Astrocyte of the hippocampus (primary cell): ENCODE measurements at places on chromosomes 13 and 19.

DNA sequence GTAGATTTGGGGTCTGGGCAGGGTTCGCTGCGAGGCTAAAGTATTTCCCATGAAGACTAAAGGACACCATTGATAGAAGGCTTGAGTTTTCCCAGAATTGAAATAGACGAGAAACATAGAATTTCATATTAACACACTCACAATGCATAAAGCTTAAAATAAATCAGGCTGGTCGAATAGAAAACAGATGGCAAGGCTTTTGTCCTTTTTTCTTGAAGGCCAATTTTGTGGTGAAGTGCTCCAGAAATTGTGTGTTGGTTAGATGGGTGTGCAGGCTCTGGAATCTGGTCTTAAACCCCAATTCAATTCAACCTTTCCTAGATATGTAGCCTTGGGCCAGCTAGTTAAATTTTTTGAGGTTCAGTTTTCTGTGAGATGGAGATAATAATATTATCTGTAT, 56.9 kb upstream of the LRCH1 start:
- no peak for DNase-seq

DNA sequence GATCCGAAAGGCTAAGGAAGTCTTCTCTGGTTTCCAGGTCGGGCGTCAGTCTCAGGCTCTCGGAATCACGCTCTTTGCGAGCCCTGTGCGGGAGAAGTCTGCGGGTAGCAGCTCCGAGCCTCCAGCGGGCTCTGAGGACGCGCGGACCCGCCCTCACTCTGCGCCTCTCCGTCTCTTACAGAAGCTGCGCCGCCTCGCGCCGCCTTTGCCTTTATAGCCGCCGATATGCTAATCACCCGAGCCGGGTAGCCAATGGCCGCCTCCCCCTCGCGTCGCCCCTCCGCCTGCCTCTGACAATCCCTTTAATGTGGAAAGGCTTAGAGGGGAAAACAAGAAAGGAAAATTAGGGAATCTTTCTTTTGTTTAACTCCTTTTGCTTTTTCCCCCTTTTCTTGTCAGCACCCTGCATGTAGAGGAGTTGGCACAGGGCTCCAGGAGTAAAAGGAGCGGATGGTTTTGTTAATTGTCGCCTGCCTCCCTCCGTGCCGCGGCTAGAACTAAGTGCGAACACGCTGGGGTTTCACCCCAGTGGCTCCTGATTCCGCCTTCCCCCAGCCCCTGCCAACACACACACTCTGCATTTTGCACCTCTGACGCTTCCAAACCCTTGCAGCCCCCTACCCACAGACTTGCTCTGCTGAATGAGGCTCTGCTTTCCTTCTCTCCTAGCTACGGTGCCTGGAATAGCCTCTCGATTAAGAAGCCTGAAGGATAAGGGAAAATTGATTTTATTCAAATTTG, at the start of gene PCDH8:
Gene PCDH8, minus strand, starts transcription at position 186 of the 741 bp plus-strand sequence. CDS start 204 bp downstream, outside the sequence.
- DNase-seq, result peak; percentile 55

DNA sequence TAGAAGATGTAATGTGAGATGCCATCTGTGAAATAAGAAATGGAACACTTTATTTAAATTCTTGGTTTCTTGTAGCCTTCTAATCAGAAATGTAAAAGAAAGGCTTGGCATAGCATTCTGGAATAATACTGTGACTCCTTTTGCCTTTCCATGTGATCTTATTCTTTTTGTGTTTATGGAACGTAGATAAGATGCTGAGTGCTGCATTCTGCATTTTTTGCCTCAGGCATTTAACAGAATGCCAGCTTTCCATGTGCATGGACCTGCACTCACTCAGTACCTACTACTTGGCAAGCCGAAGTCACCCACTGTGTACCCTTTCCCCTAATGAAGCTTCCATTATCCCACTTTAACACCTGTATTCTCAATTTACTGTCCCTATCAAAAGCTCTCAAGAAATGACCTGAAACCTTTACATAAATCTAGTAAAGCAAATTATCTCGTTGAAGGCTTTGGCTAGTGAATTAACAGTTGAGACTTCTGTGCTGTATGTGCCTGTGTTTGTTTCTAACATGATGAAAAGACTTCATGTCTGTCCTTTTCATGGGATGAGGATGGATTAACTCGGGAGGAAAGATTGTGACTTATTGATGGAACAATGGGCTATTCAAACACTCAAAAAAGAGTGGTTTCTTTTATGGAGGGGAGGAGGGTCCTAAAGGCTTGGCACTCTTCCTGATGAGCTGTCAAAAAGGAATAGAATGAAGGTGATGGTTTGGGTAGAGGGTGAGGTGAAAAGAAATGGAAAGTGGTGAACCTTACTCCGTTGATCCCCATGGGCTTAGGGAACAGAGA, 44.7 kb upstream of the FRY start:
- no peak for DNase-seq

DNA sequence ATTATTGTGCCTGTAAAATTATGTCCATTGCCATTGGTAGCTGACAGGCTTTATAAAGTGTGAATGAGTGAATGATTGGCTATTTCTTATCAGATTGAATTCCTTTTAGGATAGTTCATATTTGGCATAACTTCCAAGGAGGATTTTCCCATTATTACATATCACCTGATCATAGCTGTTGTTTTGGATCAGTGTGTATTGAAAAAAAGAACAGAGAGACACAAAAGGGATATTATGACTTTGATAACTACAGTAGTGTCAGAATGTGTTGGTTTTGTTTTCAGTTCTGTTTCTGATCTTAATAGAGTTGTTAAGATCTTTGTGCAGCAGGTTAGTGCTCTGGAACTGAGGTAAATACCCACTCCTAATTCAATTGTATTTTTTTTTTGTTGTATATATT, 103.8 kb downstream of the LRCH1 start:
- DNase-seq, result no peak

DNA sequence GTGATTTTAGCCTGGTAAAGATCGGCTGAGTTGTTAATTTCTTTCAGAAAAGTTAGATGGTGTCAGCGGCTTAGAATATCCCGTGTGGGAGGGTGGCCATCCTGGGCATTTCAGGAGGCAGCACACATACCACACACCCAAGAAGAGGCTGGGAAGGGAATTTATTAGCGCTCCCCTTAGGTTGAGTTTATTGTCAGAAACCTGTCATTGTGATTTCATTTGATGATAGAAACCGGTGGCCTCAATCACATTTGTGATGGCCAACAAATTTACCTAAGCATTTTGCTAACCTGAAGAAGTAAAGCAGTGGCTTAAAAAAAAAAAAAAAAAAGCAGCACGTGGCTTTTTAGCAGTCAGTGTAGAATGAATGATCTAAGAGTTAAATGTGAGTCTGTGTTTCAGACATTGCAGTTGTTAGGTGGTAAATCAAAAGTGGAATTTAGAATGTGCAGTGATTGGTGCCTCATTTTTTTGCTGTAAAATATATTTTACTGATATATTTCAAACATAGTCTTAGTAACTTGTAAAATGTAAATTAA, 2.7 kb downstream of the SIPA1L3 start:
- DNase-seq, result no peak

DNA sequence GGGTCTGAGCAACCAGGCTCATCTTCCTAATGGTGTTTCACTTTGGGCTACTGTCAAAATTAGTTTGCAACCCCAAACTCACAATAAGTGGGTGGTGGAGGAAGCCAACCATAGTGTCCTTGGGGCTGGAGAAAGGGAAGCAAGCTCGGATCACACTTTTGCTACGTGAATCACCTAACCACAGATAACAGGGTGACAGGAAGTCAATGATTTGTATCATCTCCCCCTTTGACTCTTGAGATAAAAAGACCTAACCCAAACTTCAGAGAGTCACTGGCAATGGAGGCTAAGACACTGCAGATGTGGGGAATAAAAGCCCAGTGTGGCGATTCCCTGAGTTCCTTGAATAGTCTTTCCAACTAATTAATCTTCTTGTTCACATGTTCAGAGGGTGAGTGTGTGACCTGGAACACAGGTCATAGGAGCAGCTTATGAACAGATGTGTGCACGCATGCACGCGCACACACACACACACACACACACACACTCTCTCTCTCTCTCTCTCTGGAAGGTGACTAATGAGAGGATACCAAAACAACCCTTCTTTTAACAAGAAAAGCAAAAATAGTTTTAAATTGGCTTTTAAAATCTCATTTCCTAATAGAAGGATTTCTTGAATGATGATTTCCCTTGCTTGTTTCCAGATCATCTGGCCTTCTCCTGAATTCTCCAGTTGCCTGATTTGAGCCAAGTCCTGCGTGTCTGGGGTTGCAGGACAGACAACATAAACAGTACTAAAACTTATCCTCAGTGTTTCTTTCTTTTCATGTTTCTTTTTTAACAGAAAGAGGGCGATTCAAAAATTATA, 21.2 kb upstream of the DOCK9 start:
- DNase-seq, result no peak

GRCh38 chr13:60261432-60262351, 98.0 kb upstream of the DIAPH3 start:
- no peak for DNase-seq

GRCh38 chr19:12880551-12881171, 588 bp downstream of the DNASE2 start:
- DNase-seq, result peak; percentile 43

DNA sequence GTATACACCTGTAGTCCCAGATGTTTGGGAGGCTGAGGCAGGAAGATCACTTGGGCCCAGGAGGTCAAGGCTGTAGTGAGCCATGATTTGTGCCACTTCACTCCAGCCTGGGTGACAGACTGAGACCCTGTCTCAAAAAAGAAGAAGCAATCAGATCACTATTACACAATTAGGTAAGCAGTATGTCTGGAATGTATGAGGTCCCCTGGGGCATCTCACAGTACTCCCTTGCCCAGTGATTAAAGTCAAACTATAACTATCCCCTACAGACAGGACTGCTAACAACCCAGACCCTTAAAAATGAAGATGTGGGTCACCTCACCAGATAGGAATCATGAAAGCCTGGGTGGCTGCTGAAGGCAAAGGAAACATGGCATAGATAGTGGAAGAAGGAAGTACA, 9.4 kb upstream of the PAN3 start:
- no peak for DNase-seq

DNA sequence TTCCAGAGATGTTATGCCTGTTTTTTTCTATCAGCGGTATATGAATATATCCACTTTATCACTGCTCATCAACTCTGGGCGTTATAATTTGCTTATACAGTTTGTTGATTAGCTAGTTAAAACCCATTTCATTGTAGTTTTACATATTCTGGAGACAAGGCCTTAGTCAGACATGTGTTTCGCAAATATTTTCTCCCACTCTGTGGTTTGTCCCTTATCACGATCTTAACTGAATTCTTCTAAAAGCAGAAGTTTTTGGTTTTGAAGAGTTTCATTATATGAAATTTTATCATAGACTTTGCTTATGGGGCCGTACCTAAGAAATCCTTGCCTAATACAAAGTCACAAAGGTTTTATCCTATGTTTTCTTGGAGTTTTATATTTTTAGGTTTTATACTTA, 84.6 kb downstream of the FRY start:
- no peak for DNase-seq

- DNase-seq, result peak; percentile 37
These were observed 99.4 kb upstream of the SERP2 start for GRCh38 chr13:44273991-44274770.

DNA sequence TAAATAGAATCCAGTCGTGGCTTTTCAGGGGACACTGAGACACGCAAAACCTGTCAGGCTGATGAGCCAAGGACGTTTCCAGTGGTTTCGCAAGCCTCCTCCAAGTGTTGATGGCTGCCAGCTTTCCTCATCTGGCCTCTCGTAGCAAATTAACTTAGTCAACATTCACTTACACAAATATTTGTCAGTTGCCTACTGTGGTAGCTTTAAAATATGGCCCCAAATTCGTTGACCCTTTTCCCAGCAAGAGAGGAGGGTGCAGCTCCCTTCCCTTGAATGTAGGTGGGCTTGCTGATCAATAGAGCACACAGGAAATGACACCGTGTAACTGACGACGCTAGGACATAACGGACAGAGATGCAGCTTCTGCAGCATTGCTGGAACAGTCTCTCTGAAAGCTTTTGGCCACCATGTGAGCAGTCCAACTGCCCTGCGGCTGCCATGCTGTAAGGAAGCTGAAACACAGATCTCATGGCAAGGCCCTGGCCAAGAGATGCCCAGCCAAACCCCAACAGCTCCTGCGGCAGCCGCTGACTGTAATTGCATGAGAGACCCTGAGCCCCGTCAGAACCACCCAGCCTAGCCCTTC, 5.5 kb upstream of the RANBP3 start:
- DNase-seq, result no peak

DNA sequence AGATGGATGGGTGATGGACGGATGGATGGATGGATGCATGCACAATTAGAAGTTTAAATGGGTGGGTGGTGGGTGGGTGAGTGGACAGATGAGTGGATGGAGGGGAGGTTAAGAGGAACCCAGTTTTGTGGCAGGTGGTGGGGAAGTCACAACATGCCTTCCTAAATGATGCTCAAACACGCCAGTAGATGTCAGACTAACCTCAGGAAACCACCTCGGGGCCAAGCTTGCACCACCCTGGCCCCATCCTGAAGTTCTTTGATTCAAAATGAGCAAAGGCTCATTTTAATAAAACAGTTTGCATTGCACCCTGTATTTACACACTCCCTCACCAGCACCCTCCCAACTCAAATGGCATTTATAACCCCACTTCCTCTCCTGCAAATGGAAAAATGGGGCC, 91.4 kb upstream of the CACNA1A start:
- peak; percentile 83 for DNase-seq

DNA sequence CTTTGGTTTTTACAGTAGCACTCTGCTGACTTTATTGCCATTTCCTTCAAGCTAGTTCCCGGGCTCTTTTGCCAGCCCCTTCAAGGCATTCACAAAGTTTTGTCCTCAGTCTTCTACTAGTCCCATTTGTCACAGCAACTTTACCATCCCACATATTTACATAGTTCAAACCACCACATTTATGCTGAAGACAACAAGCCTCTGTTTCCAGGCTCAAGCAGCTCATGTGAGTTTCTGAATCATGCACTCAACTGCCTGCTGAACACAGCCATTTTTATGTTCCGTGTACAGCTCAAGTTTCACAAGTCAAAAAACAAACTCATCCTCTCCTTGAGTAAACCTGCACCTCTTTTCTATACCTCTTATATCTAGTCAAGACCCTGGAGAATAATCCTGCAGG, 977.0 kb upstream of the SLC10A2 start:
- DNase-seq, result peak; percentile 23

- DNase-seq, result no peak
These were observed 3.8 kb upstream of the OXGR1 start for GRCh38 chr13:96998051-96998450.

- DNase-seq, result no peak
These were observed 34.2 kb upstream of the ZNF599 start for GRCh38 chr19:34806976-34807860.

- no peak for DNase-seq
These were observed 78.6 kb upstream of the TM9SF2 start for GRCh38 chr13:99422586-99423220.

DNA sequence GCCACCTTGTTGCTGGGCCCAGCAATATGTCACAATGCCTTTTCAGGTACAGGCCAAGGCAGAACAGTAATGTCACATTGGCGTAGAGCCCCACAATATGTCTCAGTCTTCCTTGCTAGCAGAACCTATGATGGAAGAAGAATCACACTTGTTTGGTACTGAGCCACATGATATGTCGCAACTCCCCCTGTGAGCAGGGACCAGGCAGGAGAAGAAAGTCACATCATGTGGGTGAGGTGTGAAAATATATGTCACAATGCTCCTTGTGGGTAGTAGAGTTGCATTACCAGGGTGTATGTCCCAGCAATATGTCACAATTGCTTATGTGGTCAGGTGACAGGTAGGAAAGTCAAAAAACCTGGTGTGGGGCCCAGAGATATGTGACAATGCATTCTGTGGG, 7.1 kb upstream of the ZNF91 start:
- no peak for DNase-seq
